ENCODE measurements at places on chromosomes 5 and 9.

GRCh38 chr9:116951588-116952435 is 264.7 kb downstream of the TRIM32 start:
- no peak for DNase-seq

- no peak for DNase-seq
Measured at GRCh38 chr9:15421532-15421931, 1.1 kb upstream of the SNAPC3 start.

- no peak for DNase-seq
Measured at GRCh38 chr9:34636791-34637355, 714 bp downstream of the SIGMAR1 start.

GRCh38 chr5:117947836-117948235 is 1040.5 kb downstream of the DTWD2 start:
- DNase-seq = no peak

DNA sequence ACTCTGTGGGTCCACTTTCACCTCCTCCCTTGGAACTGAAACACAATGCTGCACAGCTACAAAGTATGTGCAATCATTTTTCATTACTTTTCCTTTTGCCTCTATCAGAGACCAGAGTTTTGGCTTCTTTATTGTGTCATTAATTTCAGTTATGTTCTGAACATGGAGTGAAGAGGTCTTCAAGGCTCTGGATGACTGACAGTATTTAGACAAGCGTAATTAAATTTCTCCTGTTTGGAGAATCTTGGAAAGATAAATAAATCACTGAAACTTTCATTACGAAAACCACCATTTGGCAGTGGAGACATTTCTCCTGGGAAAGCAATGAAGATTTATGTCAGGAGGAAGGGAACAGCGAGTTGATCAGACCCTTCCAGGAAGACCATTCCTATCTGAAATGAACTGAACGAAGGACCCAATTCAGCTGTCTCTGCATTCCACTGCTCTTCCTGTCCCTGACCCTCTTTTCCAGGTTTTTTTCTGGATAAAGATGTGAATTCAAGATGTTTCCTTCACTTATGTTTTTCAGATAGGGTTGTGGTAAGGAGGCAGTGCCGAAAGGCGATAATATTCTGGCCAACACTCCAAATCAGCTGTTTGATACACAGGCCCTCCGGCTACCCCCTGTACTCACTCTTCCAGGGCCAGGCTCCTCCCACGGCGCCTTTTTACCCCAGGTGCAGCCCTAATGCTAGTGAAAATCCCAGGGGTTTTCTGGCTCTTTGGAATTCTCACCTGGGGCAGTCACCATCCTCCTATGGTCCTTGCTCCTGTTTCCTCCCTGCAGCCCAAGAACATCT is 77.2 kb upstream of the OSMR start:
- no peak for DNase-seq

DNA sequence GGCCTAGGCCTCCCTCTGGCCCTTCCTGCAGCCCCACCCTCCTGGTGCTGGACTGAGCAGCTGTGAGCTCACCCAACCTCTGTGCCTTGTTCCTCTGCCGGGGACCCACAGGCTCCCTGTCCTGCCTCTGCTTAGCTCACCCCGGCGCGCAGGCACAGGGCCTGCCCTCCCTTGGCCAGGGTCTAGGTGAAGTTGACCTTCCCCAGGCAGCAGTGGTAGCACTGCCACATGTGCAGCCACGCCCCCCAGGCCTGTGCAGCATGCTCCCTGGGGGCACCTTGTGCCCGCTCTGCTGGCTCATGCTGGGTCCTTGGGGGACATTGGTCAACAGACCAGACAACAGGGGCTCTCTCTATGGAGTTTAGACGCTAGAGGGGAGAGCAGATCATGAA is 18.1 kb downstream of the TRIP13 start:
- DNase-seq = no peak

DNA sequence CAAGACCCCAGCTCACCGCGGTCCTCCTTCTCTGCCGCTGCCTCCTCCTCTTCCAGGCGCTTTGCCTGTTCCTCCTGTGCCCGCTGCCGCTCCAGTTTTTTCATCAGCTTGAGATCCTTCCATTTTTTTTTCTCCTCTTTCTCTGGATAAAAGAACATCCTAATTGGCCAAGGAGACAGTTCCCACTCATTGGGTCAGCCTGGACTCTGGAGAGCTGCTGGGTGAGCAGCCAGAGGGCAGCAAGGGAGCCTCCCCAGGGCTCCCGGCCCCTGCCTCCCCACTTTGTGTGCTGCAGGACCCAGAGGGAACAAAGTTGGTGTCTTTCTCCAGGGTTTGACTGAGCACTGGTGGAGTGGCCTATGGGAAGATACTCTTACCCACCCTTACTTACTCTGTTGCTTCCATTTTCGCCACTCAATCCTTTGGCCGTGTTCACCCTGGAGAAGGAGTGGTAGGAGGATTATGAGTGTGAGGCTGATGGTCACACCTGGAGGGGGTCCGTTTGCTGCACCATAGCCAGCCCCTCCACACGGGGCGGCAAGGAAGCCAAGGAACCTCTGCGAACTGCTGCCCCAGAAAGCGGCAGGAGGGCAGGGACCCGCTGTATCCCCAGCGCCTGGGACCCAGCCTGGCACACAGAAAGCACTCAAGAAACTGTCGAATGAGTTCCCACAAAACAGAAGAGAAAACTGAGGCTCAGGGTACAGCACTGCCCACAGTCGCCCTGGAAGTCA is 708 bp downstream of the SPOUT1 start:
- DNase-seq = no peak

DNA sequence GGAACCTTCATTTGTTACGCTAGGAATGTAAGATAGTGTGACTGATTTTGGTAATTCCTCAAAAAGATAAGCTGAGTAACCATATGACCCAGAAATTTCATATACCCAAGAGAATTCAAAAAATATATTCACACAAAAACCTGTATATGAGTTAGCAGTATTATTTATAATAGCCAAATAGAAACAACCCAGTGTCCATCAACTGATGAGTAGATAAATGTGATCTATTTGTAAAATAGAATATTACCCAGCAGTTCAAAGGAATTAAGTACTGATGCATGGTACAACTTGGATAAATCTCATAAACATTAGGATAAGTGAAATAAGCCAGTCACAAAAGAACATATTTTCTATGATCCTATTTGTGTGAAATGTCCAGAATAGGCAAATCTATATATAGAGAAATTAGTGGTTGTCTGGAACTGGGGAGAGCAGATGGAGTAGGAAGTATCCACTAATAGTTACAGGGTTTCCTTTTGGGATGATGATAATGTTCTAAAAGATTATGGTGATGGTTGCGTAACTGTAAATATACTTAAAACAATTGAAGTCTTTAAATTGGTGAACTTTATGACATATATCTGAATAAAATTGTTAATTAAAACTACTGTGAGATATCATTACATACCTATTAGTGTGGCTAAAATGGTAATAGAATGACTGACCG is 10.2 kb downstream of the MARCHF6 start:
- DNase-seq = no peak

GRCh38 chr5:57947181-57947580 is 464.6 kb upstream of the ACTBL2 start:
- no peak for DNase-seq

GRCh38 chr9:107566611-107567061 is 77.1 kb upstream of the KLF4 start:
- no peak for DNase-seq

DNA sequence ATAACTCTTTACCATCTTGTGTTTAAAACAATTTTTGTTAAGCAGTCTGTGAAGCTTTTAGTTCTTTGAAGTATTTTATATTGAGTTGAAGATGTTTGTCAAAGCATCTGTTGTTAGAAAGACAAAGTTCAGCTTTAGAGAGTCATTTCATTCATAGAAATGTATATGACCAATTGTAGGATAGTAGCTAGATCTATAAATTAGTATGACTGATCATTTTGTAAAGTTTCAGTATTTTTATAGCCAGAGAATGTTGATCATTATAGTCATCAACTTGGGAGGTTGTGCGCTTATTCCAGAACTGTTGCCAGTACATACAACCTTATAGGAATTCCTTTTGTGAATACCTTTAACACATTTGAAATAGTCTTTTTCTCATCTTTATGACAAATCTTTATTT is 5.2 kb downstream of the NIPBL start:
- DNase-seq = no peak

DNA sequence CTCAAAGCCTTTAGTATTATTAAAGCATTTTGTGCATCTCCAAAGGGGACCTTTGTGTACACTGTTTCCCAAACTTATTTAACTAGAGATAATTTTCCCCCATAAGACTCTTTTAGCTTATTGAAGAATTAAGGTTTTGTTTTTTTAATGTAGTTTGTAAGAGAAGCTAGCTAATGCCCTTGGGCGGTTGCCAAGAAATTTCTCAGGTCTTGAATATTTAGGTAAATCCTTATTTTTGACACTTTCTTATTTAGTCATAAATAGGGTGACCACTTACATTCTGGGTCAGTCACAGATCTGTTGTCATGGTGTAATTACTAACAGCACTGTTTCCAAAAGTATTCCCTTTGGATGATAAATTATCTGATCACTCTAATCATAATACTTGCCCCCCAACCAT is 27.2 kb downstream of the TNFAIP8 start:
- DNase-seq = no peak

GRCh38 chr5:82109013-82109412 is 137.2 kb downstream of the ATG10 start:
- DNase-seq = no peak

GRCh38 chr5:142014911-142015584 is 2.2 kb upstream of the GNPDA1 start:
- no peak for DNase-seq

GRCh38 chr9:79962836-79963235 is 391.1 kb downstream of the TLE4 start:
- no peak for DNase-seq
